ENCODE measurements at places on chromosomes 12 and 14. TPM values are rescaled to one million over a fixed set of nuclear protein-coding genes. Genes with fewer than 3 reads are reported as not detected.

The PTHLH gene
- 0.58 TPM for total RNA-seq

The CLEC4C gene
- total RNA-seq, result not detected

The MMP14 gene
- total RNA-seq, result 23.8 TPM

The RPL10L gene
- total RNA-seq, result 41.7 TPM

The DCAF4 gene
- 139 TPM for total RNA-seq

The ACSS3 gene
- total RNA-seq, result 5.3 TPM

GRCh38 chr12:9509464-9510161, 98.1 kb downstream of the KLRB1 start:
- no peak for DNase-seq

GRCh38 chr12:50401500-50402081, 906 bp downstream of the LARP4 start:
- DNase-seq, result no peak

- DNase-seq, result peak; percentile 40
Measured at GRCh38 chr14:21846227-21846885, 172.7 kb upstream of the OR4E1 start.

GRCh38 chr12:15721316-15722115, 67.7 kb downstream of the EPS8 start:
- DNase-seq, result no peak

GRCh38 chr12:46134205-46134811, 134.5 kb downstream of the SLC38A1 start:
- DNase-seq, result no peak

- DNase-seq, result no peak
Measured at GRCh38 chr12:53292426-53292825, 2.9 kb upstream of the PFDN5 start.

DNA sequence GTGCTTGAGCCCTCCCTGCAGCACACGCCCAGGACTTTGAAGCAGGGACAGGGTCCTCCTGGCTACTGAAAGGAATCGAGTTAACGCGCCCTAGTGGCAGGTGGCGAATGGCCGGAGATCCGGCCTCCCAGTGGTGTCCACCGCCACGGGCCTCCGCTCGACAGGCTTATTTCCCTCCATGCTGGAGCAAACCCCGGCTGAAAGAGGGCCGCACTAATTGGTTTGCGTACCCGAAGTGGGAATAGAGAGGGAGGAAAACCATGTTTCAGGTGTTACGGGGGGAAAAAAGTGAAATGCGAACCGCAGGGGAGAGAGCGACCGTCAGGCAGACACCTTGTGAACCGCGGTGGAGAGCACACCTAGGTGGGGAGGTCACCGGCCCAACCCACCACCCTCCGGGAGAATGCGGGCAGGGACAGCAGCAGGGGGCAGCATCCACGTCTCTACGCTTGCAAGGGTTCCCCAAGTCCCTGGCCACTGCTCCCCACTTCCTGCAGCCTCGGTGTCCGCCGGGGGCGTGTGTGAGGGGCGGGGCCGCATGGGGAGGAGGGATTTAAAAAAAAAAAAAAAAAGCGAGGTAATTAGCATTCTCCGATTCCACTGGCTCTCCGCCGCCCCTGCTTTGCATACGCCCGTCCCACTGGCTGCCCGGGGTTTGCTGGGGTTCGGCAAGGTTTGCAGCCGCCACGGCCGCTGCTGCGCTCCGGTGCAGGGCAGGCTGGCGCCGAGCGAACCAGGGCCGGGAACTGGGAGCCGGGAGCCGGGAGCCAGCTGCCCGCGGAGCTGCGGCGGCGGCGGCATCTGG, 224.6 kb upstream of the CRY1 start:
- DNase-seq, result peak; percentile 95

DNA sequence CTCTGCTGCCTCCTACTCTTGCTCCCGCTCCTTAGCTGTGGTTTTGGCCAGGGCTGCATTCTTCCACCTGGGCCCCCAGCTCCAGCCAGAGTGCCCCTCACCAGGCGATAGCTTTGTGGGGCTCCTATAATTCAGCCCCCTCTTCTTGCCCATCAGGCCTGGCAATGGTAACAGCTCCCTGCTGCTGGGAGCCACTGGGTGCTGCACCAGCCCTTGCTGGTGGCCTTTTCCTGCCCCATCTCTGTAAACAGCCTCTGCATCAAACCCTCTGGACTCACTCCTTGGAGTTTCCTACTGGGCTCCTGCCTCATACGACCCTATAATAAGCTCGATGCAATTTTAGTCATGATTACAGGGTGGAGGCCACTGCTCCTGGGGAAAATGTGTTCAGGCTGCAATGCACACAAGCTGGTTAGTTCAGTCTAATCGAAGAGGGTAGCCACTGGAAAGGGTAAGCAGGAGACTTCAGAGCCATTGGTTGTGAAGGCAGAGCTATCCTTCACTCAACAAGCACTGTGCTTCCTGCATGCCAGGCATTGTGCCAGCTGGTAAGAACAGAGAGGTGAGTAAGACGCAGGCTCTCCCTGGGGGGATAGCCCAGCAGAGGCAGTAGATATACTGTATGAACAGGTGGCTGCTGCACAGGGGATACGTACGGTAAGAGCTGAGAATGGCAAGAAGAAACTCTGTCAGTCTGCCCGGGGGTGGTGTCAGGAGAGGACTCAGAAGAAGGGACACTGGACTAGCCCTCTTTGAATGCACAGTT, 24.7 kb downstream of the CLMN start:
- DNase-seq, result peak; percentile 65

DNA sequence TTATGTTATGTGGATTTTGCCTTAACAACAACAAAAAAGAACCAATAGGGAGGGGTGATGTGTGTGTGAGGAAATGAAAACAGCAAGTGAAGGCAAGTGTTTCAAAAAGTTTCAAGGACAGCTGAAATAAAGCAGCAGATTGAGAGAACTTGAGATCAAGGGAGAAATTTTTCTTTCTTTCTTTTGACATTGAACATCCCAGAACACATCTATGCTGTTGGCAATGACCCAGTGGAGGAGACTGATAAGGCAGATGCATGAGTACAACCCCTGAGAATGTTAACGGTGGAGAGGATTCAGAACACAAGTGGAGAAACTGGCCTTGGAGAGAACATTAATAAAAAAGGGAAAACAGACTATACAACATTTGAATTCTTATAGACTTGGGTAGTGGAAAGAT, 2.9 kb downstream of the LLPH start:
- DNase-seq, result no peak

DNA sequence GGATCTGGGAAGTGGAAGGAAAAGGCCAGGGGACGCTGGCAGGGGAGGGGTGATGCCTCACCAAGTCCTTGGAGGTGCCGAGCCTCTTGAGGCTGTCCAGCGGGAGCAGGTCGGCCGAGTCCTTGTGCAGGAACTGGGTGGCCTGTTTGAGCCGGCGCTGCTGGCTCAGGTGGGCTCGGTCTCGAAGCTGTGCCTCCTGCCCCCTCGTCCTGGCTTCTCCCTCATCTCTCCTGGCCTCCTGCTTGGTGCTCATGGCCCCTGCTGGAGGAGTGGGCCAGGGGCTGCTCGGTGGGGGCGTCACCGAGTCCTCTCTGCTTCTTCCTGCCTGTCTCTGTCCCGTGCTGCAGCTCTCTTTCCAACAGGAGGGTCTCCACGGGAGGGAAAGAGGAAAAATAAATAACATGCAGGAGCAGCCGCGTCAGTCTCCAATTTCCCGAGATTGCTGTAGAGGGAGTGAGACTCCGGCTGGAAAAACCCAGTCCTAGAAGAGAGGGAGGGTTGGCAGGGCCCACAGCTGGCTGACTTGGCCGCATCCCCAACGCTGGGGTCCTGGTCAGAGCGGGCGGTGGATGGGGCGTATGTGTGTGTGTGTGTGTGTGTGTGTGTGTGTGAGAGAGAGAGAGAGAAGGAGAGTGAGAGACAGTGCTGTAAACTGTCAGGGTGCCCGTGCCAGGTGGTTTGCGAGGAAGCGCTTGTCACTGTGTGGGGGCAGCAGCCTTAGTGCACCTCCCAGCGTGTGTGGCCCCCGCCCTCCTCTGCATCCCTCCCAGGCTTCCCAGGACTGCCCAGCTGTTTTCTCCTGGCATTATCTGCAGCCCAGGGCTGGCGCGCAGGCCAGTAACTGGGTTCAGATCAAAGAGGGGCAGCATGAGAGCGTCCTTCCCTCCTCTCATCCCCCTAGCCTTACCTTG, at the start of gene NRIP2:
NRIP2 (minus strand) TSS at position 455 of the 911 bp plus-strand sequence; CDS start at position 403, 52 bp downstream.
- peak; percentile 91 for DNase-seq

GRCh38 chr14:65966188-65966587, 520.0 kb upstream of the CCDC196 start:
- no peak for DNase-seq

GRCh38 chr14:59964251-59965007, 44.5 kb downstream of the LRRC9 start:
- DNase-seq, result no peak

DNA sequence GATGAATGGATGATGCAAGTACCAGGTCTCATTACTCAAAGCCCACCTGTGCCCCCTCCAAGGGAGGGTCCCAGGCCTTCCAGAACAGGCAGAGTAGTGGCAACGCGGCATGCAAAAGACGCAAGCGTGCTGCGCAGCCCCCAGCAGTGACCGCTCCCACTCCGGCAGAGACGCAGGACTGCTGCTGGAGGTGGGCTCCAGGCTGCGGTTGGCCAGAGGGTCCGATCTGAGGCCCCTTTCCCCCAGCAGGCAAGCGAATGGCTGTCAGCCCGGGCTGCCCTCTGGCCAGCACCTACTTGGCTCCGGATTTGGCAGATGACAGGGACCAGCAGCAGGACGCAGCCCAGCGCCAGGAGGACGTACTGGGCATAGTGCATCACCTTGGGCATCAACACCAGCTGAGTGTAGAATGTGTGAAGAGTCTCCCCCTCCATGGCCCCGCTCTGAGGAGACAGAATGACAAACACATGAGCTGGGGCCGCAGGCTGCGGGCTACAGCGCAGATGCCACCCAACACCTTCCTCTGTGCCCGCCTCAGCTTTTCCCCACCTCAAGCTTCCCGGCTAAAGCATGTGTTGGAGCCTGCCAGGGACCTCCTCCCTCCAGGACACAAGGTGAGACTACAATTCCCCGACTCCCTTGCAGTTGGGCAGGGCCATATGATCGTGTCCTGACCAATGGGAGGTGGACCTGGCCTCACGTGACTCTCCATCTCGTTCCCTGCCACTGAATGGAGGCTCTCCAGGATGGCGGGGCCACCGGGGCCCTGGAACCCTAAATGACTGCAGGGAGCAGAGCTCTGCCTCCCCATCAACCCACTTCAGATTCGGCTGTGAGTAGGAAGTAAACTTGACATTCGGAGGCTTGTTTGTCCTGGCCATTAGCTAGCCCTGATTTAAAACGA, 77.4 kb downstream of the SCARB1 start:
- peak; percentile 97 for DNase-seq

All from stomach (tissue), 19 donors.